DMS79 (cell line): ENCODE measurements at places on chromosomes 16 and 17.
A peak's percentile ranks its signal among the peaks of the same experiment; 100 is the strongest.

DNA sequence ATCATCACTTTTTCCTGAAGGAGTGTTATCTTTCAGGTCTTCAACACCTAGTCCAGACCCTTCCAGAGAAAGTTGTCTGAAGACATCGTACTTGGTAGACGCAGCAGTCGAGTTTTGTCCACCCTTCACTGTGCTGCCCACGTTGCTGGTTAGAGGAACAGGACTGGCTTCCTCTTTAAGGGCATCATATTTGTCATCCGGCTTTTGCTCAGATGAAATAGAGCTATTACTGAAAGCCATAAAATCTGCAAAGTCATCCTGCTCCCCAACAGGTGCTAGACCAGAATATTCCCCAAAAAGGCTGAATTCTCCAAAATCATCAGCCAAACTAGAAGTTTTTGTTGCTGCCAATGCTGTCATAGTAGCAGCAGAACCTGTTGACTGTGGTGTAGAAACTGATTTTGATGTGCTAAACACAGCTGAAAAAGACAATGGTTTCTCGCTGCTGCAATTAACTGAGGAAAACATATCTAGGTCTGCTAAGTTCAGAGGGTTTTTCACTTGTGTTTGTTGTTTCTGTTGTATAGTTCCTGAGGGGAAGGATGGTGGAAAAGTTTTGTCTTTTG, 55.7 kb downstream of the SYNRG start:
- no peak for DNase-seq

- no peak for DNase-seq
Observed at GRCh38 chr17:74568106-74568873, 981 bp upstream of the CD300H start.

GRCh38 chr17:42191275-42191608, 3.1 kb downstream of the GHDC start:
- no peak for DNase-seq

- no peak for DNase-seq
Observed at GRCh38 chr17:4206962-4207361, 56.8 kb downstream of the ANKFY1 start.

DNA sequence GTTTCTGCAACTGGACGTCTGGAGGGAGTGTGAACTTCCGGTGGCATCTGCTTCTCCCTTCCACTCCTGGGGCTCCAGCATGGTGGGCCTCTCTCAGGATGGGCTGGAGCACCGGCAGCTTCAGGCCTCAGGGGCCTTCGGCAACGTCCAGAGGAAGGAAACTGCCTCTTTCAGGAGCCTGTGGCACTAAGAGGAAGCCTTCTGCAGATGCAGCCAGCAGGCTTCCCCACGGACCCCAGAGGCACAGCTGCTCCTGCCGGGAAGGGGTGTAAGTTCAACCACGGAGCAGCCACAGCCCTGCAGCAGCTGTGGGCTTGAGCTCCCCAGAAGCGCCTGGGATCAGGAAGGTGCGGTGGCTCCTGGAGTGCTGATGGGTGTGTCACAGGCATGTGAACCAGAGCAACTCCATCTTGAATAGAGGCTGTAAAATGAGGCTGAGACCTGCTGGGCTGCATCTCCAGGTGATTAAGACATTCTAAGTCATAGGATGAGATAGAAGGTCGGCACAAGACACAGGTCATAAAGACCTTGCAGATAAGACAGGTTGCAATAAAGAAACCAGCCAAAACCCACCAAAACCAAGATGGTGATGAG, 50.8 kb upstream of the KLHDC4 start:
- DNase-seq = no peak

GRCh38 chr16:55501549-55502322, 7.1 kb upstream of the LPCAT2 start:
- DNase-seq = no peak

DNA sequence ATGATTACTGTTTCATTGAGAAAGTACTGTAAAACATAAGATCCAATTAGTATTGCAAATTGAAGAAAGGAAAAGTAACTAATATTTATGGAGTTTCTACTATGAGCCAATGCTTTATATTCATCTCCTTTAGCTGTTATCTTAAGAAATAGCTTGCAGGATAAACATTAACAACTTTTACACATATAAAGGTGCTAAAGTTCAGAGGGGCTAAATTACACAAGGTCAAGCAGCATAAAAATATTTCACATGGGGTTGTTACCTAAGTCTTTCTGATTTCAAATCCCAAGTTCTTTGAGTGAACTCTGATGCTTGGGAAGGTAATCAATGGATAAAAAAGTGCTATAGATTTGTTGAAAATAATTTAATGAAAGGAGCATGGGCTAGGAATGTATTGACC, 765.5 kb downstream of the CDH8 start:
- DNase-seq = no peak

DNA sequence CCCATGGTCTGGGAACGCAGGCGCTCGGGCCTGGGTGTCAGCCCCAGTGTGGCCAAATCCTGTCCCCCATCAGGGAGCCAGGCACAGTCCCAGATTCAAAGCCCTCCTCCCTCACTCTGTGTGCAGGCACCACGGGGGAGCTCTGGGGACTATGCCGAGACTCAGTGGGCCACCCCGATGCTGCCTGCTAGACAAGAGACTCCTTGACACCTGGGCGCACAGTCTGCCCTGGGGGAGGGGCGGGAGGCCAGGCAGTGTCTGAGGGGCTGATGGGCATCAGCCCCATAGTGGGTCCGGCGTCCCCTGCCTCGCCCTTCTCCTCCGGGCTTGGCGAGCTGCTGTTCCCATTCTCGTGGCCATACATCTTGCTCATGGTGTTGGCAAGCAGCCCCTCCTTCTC, 8.5 kb upstream of the CD79B start:
- no peak for DNase-seq

- DNase-seq = no peak
Observed at GRCh38 chr17:733743-734142, 1.3 kb downstream of the TLCD3A start.

GRCh38 chr16:8859913-8860881, 8.6 kb downstream of the CARHSP1 start:
- no peak for DNase-seq

DNA sequence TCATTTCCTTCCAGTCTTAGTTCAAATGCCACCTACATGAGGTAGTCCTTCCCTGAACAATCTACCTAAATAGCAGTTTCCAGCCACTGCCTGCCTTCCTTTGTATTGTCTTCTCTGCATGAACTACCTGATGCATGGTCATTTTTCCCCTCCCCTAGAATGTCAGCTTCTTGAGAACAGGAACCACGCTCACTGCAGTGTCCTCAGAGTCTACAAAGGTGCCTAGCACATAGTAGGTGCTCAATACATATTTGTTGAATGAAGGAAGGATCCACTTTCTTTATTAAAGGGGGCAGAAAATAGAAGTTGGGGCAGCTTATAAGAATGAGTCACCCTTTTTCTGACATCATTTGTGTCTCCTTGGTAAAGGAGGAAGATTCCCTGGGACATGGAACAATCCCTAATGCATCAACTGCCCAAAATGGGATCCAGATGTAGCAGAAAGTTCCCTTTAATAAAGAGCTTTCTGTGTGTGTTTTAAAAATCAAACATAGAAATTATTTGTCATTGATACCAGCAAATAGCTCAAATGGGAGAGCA, 4.4 kb upstream of the CYLD start:
- no peak for DNase-seq

GRCh38 chr17:28113269-28113668, 70.8 kb downstream of the NLK start:
- no peak for DNase-seq

DNA sequence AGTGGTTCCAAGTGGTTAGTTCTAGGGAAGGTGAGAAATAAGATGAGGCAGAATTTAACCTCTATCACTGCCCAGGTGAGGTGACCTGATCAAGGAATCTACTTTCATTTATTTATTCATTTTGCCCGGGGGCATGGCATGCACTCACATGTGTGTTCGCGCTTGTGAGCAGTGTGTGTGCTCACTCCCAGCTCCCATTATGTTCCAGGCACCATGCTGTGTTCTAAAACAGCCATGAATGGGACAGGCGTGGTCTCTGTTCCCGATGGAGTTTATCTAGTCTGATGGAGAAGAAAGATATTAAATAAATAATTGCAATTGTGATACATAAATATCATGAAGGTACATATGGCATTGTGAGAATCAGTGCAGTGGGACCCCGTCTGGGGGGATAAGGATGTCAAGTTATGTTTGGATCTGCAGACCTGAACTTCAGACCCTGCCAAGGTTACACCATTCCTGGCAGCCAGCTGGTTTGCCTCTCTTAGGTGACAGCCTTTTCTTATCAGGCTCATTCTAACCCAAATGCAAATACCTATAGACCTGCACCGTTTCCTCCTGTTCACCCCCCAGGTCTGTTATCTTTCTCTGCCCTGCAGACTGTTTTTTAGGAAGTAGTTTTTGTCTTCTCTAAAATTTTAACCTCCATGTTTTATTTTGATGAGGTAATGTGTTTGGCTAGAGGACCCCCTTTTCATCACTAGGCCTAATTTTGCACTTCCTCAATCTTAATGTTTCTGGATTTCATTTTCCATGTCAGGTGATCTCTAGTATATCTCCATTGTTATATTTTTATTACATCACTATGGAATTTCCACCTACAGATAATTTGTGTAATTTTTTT, 11.8 kb downstream of the CYB5B start:
- DNase-seq = no peak

- no peak for DNase-seq
Observed at GRCh38 chr16:23683487-23683886, 4.8 kb downstream of the PLK1 start.

DNA sequence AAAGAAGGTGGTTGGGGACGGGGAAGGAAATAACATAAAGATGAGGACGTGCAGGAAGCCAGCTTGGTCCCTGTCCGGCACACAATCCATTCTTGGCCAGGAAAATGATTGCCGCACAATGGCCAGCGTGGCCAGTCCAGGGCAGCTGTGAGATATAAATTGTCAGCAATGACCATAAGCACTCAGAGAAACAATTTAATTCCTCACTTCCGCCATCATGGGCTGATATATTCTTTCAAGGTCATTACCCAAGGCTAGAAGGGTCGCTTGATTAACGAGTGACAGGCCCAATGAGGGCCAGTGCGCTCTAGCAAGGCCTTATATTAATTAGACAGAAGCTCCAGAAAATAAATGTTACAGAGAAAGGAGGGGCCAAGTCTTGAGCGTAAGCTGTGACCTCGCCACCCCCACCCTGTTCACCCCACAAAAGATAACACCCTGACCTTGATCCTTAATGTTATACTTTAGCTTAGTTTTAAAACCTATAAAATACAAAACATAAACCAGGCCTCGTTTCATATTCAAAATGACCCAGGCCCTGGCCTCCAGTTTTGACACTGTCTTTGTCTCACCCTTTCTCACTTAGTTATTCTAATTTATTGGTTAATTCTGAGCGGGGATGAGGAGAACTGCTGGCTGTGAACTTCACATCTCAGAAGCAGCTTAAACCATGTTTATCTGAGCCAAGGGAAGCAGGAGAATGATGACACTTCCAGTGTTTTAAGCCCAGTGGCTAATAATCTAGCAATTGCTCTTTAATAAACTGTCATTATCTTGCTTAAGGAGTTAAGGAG, 478.3 kb upstream of the ZFHX3 start:
- no peak for DNase-seq

DNA sequence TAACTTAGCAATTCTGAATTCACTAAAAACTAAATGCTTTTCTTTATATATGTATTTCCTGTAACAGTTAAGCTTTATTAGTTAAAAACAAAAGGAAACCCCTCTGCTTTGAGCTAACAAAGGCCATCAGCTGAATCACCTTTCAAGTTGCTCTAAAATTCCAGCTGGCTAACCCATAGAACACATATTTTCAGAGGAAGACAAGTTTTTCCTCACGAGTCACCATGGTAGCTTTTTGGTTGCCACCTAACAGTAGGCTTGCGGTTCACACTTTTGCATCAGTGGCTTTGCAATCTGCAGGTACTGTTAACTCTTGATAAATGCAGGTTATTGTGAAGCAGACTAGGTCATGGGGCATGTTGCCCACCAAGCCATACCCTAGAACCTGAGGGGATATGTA, 57.6 kb upstream of the IRX5 start:
- DNase-seq = no peak

DNA sequence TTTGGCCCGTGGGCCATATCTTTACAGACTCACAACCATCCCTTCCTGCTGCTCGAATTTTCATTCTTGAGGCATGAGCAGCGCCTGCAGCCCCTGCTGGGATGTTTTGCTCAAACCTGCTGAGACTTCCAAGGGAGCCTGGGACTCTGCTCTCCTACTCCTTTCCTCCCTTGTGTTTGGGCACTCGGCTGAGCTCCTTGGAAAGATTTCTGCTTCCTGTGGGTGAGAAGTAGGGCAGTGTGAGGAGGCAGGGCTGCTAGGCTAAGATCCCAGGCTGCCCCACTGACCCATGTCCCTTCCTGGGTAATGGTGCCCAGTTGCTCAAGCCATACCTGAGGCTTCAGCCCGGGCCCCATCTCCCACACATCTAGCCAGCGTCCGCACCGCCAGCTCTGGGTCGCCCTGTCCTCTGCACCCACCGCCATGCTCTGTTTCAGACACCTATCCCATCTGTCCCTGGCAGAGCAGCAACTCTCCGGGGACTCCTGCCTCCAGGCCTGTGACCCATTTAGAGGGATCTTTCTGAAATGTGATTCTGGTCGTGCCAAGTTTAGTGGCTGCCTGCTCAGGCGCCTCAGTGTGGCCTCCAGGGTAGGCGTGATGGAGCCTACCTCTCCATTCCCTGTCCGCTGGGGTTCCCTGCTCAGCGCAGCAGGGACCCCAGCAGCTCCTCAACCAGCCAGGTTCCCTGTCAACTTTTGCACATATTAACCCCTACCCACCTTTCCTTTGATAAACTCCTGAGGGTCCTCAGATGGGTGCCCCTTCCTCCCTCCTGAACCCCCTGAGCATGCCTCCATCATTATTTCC, 190.1 kb downstream of the CCDC182 start:
- DNase-seq = no peak

DNA sequence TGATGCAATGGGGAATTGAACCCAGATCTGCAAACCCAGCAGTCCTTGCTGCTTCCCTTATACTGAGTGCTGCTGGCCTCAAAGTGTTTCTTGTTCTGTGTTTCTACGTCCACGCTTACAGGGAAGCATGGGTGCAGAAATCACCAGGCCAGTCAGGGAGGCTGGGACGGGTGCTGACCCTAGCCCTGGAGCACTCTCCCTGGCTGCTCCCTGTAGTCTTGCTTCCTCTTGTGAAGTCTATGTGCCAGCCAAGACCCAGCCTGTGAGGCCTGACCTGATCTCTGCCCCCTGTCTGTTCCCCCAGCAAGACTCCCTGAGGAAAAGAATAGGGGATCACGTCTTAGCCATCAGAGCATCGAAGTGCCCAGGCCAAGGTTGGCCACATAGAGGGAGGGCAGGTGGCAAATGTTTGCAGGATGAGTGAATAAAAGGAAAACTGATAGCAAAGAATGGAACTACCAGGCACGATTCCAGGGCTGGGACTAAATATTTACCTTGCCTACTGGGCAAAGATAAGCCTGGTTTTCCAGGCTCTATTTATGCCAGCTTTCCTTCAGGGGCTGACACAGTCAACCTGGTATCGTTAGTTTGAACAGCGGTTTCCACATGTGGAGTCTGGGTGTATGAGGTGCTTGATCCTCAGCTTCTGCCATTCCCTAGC, 41.2 kb upstream of the RHOT1 start:
- DNase-seq = no peak

DNA sequence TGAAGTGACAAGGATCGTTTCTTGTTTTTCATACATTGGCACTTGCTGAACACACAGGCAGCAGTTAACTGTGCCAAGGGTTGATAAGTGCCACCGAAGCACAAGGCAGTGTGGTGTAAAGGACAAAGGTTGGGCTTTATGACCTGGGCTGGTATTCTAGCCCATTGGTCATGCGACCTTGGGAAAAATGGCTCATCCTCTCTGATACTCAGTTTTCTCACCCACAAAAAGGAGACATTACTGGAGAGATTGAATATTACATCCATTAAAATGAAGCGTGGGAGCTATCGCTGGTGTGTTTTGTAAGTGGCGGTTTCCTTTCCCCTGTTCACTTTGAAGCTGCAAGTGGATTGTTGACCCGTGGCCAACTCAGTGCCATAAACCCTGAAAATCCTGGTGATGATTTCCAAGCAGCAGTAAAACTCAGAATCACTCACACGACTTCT, 216.9 kb downstream of the HAPSTR1 start:
- DNase-seq = peak; percentile 51
